ENCODE measurements at places on chromosomes 7 and 10. TPM values are rescaled to one million over a fixed set of nuclear protein-coding genes. Genes with fewer than 3 reads are reported as not detected.

GRCh38 chr7:105806592-105807447 is 69.6 kb downstream of the ATXN7L1 start:
- no peak for DNase-seq

DNA sequence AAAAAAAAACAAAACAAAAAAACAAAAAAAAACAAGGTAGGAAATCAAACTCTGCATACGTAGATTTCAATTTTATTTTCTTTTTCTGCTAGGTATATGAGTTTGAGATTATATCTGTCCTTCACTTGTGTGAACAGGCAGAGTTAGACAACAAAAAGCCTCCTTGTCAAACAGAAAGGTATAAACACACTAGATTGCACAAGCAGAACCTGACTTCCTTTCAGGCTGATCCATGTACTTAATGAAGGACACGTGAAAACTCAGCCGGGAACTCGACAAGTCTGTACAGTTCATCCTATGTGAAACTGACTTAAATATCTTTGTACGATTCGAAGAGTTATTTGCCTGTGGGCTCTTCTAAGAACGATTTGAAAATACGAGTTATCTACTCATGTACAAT is 254.1 kb downstream of the ARL4A start:
- DNase-seq: no peak

GRCh38 chr10:29131952-29132547 is 156.8 kb upstream of the LYZL1 start:
- no peak for DNase-seq

DNA sequence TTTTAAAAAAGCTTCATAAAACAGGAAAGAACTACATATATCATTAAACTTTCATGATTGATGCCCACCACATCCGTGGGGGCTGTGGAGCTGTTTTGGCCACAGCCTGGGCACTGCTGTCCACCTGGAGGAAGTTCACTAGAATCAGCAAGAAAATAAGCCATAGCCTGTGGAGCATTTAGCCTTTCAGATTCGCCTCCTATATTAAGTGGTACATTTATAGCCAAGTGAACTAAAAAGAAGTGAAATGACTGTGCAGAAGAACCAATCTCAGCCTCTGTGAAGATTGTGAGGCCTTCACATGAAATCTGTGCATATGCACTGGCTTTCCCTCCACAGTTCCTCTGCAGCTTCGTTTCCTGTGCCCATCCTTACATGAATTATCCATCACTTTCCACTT is 23.5 kb downstream of the WNT16 start:
- no peak for DNase-seq

- no peak for DNase-seq
These were observed 177.9 kb downstream of the TAX1BP1 start for GRCh38 chr7:27917774-27918314.

DNA sequence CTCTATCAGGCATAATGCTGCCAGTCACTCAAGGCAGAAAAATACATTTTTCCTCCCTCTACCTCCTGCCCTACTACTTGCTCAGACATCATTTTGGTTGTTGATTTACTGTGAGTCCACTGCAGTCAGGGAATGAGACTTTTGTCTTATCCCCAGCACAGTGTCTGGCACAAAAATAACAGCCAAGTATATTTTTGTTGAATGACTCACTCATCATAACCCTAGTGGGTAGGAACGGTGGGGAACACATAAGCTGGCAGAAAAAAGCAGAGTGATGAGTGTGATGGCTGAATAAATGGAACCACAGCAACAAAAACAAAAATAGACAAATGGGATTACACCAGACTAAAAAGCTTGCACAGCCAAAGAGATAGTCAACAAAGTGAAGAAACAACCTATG is 65.8 kb upstream of the LAMB4 start:
- no peak for DNase-seq

GRCh38 chr10:79981450-79982361 is 32.8 kb upstream of the SFTPD start:
- DNase-seq: no peak

- no peak for DNase-seq
These were observed 97.0 kb upstream of the DDC start for GRCh38 chr7:50662041-50662694.

DNA sequence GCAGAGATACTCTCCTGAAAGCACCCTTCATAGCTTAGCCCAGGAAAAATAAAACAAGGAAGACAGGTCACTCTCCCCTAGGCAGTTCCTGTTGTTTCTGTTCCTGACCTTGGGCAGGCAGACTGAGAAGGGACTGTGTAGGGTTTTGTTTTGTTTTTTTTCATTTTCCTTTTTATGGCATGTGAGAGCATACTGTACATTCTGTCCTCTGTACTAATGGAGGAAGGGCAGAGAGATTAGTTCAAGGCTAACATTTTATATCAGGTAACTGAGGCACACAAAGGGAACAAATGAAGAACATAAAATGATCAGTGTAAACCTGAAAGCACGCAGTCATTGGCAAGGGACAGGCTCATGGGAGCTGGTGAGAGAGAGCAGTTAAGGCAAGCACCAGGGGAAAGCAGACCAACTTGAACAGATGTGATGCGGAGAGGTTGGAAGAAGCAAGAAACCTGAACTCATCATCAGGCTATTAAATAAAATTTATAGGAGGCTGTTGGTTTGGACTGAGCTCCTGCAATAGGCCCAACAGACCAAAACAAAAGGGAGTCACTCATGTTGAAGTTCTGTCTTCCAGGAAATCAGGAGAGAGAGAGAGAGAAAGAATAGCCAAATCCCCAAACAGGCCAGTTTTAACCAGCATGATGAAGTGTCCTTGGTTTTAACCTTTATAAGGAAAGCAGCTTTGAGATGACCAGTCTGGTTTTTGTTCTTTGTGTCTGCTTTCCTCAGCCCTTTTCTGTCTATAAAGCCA is 34.1 kb upstream of the PDCD4 start:
- DNase-seq: no peak

GRCh38 chr10:79407811-79408795 is 37.3 kb downstream of the ZCCHC24 start:
- DNase-seq: peak; percentile 53

GRCh38 chr10:110005719-110006118 is 2.1 kb upstream of the ADD3 start:
- DNase-seq: no peak

DNA sequence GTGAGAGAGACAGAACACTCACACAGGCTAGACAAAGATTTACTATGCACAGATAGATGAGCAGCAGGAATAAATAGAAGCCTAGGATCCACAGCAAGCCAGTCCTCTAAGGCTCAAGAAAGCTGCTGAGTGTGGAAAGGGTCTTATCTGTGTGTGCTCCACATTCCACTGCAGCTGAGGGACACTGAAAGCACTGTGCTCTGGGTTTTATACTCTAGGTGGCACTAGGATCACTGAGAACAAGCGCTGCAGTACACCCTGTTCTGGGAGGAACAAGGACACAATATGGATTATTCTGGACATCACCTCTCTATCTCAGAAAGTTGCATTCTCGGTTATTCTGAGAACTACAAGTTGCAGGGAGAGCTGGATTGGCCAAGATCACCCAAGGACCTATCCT is 4.9 kb upstream of the KLHL7 start:
- DNase-seq: no peak

DNA sequence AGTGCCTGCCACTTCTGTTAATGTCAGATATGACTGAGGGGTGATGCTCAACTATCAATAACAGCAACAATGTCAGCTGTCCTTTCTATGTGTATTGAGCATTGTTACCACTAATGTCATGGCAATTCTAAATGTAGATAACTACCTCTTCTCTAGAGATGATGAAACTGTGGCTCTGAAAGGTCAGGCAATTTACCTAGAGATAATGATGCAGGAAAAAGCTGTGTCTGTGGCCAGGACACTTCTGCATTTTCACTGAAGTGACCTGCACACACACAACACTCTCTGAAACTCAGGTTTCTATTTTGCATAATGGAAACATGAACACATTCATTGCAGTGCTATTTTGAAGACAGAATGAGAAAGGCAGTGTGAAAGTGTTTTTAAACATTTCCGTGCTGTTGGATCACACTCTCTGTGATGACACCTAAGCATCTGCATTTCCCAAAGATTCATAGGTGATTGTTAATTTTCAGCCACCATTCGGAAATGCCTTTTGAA is 148.2 kb downstream of the KCND2 start:
- no peak for DNase-seq

DNA sequence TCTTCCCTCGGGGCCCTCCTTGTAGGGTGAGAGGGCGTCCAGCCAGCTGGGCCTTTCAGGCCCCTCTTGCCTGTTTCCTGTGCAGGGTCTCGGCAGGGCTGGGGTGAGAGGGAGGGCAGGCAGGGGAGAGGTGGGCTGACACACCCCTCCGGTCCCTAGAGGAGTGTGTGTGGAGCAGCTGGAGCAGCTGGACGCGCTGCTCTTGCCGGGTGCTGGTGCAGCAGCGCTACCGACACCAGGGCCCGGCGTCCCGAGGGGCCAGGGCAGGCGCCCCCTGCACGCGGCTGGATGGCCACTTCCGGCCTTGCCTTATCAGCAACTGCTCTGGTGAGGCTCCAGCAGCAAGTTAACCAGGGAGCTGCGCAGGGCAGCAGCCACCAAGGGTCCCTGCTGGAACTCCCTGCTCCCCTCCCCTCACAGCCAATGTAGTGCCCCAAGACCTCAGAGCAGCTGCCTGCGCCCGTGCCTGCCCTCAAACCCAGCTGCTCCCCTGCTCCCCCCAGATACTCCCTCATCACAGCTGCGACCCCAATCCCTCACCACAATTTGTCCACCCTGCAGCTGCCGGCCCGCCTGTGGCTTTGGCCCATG is 15.7 kb upstream of the ZNF862 start:
- no peak for DNase-seq

- no peak for DNase-seq
These were observed 116.2 kb downstream of the CAMK1D start for GRCh38 chr10:12465385-12466136.

DNA sequence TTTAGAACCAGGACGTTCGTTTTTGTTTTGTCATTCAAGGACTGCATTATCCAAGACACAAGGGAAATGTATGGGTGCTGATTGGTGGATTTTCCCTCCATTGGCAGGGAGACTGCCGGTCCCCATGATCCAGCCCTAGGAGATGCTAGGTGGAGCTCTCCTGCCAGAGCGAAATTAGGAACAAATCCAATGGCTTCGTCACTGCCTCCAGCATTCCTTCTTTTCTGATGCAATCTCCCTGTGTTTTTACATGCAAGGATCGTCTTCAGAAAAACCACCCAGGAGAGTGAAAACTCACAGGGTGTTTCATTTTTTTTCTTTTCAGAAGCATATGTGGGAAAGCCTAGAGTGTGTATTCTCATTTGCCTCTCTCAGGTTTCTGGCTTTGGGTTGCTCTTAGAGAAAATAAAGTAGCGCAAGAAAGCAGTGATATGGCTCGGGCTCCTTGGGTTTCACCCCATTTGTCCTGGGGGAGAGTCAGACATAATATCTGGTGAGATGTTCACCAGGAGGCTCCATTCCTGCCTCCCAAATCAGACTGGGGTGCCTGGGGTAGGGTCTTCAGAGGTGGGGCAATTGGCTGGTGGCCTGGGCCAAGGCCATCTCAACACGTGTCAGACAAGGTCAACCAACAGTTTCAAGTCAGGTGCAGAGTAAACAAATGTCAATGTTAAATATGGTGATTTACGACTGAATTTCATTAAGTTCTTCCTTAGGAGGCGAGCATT is 450.9 kb upstream of the MKI67 start:
- no peak for DNase-seq

DNA sequence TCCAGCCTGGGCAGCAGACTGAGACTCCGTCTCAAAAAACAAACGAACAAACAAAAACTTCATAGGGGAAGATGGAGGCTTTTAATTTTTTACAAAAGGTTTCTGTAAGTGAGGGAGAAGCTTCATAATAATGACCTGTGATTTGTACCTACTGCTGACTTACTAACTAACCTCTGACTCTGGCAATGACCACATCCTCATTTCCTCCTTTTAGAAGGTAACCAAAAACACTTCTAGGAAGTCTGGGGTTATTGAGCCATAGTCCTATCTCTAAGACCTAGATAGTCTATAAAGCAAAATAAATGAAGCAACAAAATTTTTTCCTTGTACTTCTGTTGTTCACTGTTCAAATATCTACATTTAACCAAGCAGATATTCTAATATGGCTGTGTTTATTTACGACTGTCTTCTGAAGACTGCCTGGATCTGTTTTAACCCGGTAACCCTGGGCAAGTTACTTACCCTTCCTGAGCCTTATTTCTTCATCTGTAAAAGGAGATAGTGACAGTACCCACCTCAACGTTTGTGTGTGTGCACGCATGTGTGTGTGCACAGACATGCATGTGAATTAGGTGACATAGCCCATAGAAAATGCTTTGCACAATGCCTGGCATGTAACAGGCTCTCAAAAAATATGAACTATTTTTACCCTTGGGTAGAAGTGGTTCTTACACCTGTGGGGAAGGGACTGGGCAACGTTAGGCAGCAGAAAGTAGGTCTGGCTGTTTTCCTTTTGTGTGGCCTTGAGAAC is 30.8 kb upstream of the SMNDC1 start:
- DNase-seq: no peak

DNA sequence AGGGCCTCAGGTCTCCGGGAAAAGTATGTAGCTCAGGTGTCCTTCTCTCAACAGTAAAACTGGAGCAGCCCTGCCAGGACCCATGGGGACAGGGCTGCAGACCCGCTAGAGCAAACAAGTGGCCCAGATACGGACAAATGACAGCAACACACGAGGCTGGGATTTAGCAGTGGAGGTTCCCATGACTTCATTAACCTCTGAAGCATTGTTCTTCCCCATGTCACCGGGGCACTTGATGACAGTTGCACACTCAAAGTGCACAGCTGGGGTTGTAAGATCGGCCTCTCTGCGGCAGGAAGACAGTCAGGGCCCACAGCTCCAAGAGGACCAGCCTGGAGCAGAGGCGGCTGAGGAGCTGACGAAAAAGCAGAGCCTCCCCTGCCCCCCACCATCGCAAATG is 12.5 kb upstream of the PODXL start:
- no peak for DNase-seq

- DNase-seq: peak; percentile 39
These were observed 333.9 kb downstream of the DNAJB6 start for GRCh38 chr7:157670490-157671357.

- DNase-seq: no peak
These were observed 928.0 kb upstream of the POT1 start for GRCh38 chr7:125857606-125858005.

DNA sequence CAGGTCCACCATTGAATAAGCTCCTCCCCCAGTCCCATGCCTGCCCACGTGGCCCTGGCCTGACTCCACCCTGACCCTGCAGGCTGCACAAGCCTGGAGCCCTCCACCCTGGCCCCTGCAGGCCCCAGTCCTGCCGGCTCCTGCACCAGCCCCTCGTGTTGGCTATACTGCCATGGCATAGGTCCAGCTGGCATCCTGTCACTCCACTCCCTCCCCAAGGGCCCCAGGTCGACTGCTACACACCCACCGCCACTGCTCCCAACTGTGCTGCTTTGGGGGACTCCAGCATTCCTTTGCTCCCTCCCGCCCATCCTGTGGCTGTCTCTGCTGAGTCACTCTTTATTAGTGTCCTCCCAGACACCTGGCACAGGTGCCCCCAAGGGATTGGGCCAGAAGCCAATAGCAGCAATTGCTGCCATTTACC is 32.4 kb upstream of the HSPA12A start:
- DNase-seq: peak; percentile 70

Gene CPXM2
- total RNA-seq: 7.2 TPM

Gene CCNJ
- 3.8 TPM for total RNA-seq

Gene TAX1BP1
- 156 TPM for total RNA-seq

Gene RTKN2
- 1.3 TPM for total RNA-seq

Gene GPRIN2
- total RNA-seq: not detected

Gene CLEC2L
- not detected for total RNA-seq

Gene PIK3CG
- 5.4 TPM for total RNA-seq

Gene PITRM1
- 75.8 TPM for total RNA-seq

Gene FAM237B
- total RNA-seq: 0.15 TPM

Gene NODAL
- not detected for total RNA-seq

Gene NKX1-2
- total RNA-seq: not detected

Gene OR6V1
- total RNA-seq: not detected

Gene RBP3
- total RNA-seq: not detected

Gene CALHM1
- not detected for total RNA-seq

Gene SPDYE1
- not detected for total RNA-seq
